ENCODE measurements at places on chromosomes 13 and 19.

- DNase-seq: no peak
Measured at GRCh38 chr19:34241513-34242337, 12.6 kb upstream of the GARRE1 start.

DNA sequence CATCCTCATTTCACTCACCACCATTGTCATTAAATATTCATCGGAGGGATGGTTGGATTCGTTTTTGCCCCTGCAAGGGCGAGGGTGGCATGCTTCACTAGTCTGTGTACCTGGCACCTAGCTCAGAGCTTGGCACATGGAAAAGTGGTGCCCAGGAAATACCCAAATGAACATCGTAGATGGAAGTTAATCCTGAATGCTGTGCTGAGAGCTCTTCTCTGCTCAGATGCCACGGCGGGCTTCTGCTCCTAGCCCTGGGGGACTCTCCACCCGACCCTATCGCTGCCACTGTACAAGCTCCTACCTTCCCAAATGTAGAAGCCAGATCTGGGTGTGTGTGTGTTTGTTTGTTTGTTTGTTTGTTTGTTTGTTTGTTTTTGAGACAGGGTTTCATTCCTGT is 113.0 kb upstream of the ZNF507 start:
- DNase-seq: no peak

GRCh38 chr19:57506163-57506562 is 6.4 kb downstream of the ZNF773 start:
- DNase-seq: no peak

DNA sequence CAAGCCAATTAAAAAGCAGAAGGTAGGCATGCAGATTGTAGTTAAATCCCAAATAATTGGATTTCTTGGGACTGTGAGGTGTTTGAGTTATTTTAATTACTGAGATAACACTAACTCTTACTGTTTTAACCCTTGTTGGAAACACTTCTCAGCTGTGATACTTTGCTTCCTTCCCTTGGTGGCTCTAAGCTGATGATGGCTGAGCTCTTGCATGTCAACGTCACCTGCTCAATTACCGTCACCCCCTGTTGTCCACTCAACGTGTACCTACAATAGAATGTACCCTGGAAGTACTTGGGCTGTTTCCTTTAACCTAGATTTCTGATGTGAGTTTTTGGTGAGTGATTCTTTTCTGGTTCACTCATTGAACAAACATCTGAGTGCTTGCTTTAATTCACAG is 303.4 kb downstream of the SLC7A1 start:
- DNase-seq: no peak

GRCh38 chr13:46348961-46349360 is 38.1 kb downstream of the RUBCNL start:
- no peak for DNase-seq

GRCh38 chr13:113643593-113643992 is 14.4 kb downstream of the ATP4B start:
- no peak for DNase-seq
